ENCODE measurements at places on chromosomes 12 and 14.

DNA sequence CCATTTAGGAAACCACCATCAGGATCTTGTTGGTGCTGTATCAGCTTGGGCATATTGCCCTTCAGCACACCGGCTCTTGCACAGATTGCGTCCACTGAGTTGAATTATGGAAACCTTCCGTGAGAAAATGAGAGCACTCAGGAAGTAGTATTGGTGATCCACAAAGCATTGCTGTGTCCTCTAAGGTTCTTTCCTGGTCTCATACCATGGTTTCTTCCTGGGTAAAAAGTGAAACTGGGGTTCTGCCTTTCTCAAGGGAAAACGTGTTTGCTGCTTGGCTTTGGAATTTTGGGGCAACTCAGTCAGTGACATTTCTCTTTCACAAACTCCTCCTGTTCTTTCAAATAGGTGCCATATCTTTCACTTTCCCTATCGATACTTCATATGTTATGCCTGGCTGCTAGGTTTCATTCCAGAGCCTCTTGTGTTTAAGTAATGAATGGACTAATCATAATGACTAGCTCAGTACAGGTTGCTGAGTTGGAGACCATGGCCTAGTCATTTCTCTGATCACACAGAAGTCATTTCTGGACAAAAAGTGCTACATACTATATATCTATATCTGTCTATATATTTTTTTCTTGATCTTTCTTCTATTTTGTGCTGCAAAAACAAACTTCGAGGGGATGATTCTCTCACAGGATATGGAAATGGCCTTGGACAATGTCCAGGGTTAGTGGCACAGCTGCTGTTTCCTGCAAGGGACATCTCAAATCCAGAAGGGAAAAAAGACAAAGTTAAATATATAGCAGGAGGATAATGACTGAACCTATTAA lies 423.4 kb downstream of the ZFP36L1 start:
- no peak for DNase-seq

GRCh38 chr14:103122585-103122946 lies 695 bp upstream of the TNFAIP2 start:
- no peak for DNase-seq

DNA sequence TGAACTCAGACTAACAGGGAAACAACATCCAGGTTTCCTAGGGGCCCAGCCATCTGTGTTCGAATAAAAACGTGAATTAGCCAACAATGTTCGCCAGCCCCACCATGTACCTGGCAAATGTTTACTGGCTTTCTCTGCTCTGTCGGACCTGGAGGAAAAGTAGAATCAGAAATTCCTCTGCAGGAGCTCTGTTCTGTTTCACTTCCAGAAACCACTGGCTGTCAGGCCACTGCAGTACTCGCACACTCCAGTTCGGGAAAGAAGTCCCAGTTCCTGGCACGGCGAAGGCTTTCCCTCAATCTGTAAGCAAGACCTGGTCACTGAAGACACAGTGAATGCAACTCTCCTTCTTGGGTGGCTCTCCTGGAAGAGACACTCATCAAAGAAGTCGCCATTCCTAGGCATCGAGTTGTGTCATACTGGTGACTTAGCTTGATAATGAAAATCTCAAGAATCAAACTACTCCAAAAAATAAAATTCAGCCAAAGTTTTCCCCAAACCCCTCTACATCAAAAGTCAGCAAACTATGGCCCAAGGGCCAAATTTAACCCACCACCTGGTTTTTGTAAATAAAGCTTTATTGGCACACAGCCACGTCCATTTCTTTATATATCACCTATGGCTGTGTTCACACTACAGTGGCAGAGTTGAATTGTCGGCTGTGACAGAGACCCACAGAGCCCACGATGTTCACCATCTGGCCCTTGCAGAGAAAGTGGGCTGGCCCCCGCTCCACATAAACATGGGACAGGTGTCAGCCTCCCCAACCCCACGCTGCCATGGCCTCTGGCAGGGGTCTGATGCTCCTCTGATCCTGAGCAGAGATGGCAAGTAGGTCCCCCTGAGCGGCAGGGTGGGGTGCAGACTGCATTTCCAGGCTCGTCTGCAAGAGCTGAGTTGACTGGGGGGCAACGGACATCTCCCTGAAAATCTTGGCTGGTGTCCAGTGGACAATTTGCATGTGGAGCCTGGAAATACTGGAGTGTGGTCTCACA lies 189.2 kb upstream of the DIO3 start:
- no peak for DNase-seq

DNA sequence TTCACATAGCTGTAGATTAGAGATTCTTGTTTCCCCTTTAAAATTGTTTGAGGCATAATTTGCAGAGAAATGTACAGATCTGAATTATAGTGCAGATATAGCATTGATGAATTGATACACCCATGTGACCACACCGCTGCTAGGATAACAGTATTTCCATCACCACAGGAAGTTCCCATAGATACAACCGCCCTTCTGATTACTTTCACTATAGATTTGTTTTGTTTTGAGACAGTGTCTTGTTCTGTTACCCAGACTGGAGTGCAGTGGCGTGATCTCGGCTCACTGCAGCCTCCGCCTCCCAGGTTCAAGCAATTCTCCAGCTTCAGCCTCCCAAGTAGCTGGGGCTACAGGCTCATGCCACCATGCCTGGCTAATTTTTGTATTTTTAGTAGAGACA lies 8.8 kb upstream of the ASPG start:
- no peak for DNase-seq

GRCh38 chr12:5262450-5262849 lies 169.5 kb upstream of the NTF3 start:
- DNase-seq, result no peak

DNA sequence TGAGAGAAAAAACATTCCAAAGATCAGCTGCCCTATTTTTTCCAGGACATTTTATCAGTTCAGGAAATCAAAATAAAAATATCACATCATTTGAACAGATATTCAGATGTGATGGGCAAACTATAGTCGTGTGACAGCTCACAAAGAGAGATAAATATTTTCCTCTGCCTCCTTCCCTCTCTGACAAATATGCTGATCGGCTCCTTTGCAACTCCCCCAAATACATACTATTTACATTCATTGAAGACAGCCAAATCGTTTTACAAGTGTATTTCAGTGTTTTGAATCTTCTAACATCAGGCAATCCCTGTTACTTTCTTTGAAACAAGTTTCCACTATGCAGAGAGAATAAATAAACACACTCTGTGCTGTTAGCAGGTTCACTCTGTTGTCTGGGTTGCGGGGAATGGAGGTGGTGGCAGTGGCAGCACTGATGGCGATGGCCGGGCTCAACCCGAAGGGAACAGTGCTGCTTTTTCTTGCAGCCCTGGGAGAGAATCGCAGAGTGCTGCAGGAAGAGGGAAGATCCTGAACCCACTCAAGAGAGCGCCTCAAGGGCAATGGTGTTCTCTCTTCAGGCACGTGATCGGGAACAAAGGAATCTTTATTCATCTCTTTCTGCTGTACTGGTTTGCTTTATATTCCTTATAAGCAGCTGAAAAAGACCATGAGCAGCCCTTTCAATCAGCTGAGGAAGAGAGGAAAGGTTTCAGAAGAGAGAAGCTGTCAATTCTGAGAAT lies 142.5 kb downstream of the PHLDA1 start:
- DNase-seq, result no peak

DNA sequence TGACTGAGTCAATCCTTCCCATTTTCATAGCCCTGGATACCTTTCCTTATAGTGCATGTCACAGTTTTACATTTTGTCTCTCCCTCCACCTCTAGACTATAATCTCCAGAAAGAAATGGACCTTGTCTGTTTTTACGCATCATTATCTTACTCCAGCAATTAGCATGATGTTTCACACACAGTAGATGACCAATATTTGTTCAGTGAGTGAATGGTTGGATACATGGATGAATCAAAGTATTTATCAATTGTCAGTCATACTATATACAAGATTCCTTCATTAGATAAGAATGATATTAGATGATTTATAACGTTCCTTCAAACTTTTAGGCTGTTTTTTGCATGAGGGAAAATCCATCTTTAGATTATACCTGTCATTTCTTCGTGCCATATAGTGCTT lies 61.1 kb downstream of the PTHLH start:
- no peak for DNase-seq

- no peak for DNase-seq
These were observed 3.3 kb downstream of the WASHC4 start for GRCh38 chr12:105110851-105111250.

- DNase-seq, result no peak
These were observed 52.8 kb downstream of the PPFIBP1 start for GRCh38 chr12:27576667-27577347.

- DNase-seq, result no peak
These were observed 25.1 kb downstream of the C12orf42 start for GRCh38 chr12:103470664-103471063.

DNA sequence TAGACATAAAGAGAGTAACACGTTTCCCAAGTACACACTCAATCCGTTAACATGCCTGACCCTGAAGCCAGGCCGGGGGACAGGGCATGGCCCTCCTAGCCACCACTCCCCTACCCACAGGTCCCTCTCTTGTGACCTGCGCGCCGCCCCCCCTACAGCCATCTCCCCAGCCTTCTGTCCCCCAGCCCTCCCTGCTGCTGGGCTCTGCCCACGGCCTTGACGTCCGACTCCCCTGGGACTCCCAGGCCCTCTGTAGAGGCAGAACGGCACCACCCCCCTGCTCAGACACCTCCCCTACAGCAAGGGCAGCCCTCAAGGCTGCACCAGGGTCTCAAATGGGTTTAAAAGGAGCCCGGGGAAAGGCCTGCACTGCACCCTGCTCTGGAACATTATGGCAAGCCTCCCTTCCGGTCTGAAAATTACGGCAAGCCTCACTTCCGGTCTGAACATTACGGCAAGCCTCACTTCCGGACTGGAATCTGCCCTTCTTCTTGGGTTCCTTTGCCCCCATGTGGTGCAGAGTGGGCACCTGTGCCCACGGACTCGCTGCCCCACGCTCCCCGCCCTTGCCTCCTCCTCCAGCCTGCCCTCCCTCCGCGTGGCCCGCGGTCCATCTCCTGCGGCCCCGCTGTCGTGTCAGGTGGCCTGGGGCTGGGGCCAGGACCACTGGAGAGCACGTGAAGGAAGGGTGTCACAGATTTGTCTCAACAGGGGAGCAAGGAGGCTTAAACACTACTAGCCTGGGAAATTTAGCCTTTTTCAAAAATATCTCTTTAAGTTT lies 77.6 kb downstream of the MOK start:
- DNase-seq, result no peak

DNA sequence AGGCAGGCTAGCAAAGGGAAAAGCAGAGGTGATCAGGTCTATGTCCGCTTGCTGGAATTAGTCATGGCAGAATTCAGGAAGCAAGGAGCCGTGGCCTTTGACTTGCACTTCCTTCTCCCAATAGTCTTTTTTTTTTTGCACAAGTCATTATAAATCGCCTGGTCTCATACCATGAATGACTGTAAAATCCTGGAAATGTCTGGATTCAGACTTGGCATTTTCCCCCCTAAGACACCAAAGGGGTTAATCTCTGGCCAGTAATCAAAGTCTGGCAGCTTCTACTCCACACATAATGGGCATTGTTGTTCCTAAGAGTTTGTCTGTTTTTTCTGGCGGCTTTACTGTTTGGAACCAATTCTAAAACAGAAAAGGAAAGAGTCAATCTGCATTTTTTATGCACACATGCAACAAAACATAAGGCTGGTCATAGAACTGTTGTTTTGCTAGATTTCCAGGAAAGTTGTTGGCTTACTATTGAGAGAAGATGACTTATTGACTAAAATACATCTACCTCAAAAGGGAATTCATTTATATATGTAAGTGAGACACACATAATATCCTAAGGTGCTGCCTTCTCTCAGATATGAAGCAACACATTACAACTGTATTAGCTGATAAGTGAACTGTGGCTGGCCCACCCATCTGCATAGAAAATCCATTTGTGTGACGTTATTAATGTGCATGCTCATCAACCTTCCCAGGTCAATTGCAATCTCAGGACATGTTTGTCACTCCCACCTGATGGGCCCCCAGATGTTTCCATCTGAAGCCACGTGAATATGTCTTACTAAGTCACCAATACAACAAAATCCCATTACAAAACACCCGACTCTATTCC lies 157.3 kb downstream of the BTG1 start:
- DNase-seq, result no peak

DNA sequence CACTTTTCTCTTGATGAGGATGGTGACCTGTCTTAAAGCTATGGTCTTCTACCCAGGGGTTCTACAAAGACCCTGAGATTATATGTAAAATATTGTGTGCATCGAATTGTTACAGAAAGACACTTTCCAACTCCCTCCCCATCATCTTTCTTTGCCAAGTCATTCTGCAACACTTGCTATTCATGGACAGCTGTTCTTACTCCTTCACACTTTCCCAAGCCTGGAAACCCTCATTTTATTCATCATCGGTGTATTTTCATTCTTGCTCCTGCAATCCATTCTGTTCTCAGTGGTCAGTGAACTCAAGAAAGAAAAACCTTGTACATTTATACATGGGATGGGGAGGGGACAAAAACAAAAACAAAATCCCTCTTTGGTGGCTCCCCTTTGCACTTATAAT lies 90.5 kb upstream of the STXBP6 start:
- no peak for DNase-seq

GRCh38 chr12:20148241-20148640 lies 220.1 kb upstream of the PDE3A start:
- DNase-seq, result no peak

DNA sequence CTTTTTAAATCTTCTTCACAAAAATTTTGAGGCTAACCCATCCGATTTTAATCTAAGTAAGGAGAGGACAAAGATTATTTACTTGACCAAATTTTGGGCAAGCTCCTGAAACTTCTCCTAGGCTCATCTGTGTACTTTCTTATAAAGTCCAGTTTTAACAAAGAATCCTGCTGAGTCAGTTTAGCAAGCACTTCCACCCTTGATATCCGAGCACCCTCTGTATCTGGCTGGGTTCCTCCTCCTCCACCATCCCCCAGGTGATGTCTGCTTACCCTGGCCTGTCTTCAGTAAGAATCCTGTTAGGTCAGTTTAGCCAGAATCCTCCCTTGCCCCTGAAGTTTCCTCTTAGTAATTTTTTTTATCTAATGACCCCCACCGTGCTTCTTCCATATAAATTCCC lies 140.5 kb downstream of the PHLDA1 start:
- DNase-seq, result no peak

GRCh38 chr12:117671734-117672133 lies 297.1 kb downstream of the KSR2 start:
- DNase-seq, result no peak
